ENCODE measurements at places on chromosomes 12 and 14. TPM values are rescaled to one million over a fixed set of nuclear protein-coding genes. Genes with fewer than 3 reads are reported as not detected.
A peak's percentile ranks its signal among the peaks of the same experiment; 100 is the strongest.

DNA sequence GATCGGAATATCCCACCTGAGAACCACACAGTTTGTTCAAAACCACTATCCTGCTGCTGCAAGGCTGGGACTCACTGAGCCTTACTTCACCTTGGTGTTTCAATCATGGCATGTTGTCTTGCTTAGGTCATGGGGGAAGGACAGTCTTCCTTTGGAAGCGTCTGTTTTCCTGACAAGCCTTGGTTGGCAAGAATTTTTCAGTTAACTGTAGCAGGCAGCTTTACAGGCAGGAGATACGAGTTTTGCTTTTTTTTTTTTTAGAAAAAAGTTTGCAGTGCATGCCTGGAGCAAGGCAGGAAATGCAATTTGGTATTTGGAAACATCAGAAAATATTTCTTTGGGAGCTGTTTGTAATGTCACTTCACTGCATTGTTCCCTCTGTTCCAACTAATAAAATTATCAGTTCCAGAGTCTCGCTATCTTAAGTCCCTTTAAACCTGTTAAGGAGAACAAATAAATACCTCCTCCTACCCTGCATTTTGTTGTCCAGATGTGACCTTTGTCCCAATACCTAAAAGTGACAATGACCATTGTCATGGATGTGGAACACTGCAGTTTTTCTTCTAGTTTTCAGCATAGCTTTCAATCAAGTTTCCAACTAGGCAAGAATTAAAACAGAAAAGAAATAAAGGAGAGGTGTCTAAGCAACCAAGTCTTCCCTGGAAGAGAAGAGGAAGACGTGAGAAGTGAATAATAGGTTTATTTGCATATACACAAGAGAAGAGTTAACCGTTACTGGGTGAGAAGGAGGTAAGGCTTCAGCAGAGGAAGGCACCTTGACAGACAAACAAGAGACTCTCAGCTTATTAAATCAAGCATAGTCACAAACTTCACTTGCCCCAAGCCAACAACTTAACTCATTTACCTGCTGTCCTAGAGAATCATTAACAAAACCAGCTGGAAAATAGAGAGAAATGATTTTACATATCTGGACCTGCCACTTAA is 71.4 kb upstream of the ACTN1 start:
- no peak for DNase-seq

DNA sequence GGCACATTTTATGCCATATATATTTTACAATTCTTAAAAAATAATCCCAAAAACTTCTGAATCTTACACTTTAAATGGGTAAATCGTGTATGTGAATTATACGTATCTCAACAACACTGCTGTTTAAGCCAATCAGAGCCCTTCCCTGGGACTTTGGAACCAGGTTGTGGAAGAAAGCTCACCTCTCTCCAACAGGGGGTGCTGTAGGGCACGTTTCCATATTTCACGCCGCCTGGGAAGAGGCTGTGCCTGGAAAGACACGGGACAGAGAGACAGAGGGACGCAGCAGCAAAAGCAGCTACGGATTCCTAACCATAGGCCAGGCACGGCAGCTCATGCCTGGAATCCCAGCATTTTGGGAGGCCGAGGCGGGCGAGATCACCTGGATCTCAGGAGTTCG is 29.4 kb upstream of the FBRSL1 start:
- peak; percentile 55 for DNase-seq

- DNase-seq: no peak
These were observed 400.3 kb downstream of the ZFP36L1 start for GRCh38 chr14:68392393-68393141.

GRCh38 chr14:100677152-100677551 is 49.5 kb upstream of the DLK1 start:
- DNase-seq: no peak

GRCh38 chr14:90274808-90275457 is 18.6 kb downstream of the PSMC1 start:
- no peak for DNase-seq

- no peak for DNase-seq
These were observed 124.0 kb upstream of the CPM start for GRCh38 chr12:69056743-69057515.

DNA sequence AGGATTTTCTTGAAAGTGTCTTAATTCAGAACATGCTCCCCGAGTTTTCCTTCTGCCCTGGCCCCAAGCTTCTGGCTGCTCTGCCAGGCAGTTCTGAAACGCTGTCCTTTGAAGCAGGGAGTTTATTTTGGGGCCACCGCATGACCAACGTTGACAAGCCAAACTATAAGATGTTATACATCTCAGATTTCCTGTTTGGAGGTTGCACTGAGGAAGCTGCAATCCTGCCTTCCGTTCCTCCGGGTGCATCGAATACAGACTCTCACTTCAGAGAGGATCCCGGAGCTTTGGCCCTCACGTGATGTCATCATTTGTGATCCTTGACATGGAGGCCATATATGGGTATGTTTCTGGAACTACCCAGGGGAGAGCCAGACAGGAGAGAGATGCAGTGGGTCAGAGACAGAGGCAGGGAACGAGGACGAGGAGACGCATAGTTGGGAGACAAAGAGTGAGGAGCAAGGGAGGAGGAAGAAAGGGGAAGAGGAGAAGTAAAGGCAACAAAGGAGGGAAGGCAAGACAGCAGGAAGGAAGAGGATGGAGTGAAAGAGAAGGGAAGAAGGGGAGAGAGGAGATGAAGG is at the start of gene ASB2:
Gene ASB2, minus strand, starts transcription at position 94 of the 581 bp plus-strand sequence. CDS start 12,031 bp downstream, outside the sequence.
- DNase-seq: no peak

- no peak for DNase-seq
These were observed 166.1 kb upstream of the E2F7 start for GRCh38 chr12:77231501-77231918.

GRCh38 chr12:16348435-16349130 is 1.1 kb downstream of the MGST1 start:
- no peak for DNase-seq

DNA sequence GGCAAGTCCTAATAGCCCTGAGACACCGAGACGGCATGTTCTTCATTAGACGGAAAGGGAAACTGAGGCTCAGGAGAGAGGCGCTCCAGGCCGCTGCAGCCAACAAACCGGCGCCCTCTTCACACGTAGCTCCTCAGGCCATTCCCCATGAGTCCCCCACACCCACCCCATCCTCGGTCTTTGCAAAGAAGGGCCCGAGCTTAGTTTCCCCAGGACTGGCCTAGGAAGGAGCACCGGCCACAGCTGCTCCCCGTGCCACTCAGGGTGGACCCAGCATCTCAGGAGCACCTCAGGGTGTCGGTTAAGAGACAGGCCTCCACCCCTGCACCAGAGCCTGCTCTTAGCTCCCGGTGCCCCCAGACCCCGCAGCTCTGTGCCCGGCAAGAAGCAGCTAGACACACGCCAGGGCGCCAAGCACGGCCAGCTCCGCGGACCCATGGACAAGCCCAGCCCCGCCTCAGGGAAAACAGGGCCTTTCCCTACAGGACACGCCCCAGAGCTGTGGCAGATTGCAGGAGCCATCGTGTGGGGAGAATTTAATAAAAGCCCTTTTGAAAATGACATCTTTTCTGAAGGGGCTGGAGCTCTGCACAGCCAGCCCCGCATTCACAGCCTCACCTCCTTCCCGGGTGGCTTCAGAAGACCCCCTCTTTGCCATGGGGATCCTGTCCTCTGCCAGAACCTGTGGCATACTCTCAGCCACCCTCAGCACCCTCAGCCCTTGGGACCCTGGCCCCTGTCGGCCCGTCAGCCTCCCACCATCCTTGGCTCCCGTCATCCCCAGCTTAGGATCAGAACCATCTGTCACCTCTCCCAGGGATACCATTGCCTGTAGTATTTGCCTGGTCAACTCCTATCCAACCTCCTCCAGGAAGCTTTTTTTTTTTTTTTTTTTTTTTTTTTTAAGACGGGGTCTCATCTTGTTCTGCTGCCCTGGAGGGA is 59.7 kb downstream of the LGMN start:
- DNase-seq: peak; percentile 88

DNA sequence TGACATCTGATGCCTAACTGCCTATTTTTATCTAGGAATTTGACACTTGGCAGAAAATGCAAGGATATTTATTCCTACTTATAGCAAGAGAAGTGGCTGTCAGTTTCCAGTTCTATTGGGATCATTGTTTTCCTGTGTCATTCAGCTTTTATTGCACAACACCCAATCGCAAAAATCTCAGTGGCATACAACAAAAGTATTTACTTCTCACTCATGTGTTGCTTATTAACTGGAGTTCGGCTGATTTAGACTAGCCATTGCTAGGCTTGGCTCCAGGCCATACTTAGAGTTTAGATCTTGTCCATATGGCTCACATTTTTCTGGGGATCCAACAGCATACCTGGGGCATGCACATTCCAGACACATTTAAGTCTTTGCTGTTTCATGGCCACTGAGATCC is 218.6 kb upstream of the SYT1 start:
- DNase-seq: no peak

- no peak for DNase-seq
These were observed 1.2 kb upstream of the CLEC2B start for GRCh38 chr12:9870286-9870866.

DNA sequence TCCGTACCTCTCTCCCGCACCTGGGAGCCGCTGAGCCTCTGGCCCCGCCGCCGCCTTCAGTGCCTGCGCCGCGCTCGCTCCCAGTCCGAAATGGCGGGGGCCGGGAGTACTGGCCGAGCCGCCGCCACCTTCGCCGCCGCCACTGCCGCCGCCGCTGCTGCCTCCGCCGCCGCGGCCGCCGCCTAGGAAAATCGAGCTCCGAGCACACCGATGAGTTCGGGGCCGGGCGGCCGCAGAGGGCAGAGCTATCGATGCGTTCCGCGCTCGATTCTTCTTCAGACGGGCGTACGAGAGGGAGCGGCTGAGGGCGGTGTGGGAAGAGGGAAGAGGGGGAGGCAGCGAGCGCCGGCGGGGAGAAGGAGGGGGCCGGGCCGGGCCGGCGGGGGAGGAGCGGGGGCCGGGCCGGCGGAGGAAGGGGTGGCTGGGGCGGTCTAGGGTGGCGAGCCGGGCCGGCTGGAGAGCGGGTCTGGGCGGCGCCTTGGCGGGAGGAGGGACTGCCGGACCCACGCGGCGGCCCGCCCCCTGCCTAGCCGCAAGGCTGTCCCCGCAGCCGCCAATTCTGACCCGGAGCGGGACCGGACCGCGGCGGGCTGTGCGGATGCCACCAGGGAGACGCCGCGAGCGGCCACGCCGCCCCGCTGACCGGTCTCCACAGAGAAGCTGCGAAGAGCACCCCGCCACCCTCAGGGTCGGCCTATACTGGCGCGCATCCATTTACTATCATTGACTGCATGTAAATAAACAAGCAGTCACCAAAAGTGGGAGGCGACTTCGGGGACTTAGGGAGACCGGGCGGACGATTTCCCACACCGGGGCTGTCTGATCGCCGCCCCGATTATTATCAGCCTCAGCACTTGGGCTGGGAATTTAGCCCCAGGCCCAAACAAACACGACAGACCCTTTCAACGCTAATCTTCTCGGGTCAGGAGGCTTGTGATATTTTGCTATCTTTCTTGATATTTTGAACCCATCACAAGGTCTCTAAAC is at the start of gene KRAS:
Gene KRAS, minus strand, starts transcription at position 186 of the 987 bp plus-strand sequence.
- DNase-seq: peak; percentile 99

- no peak for DNase-seq
These were observed 388.0 kb downstream of the VRK1 start for GRCh38 chr14:97185186-97185585.

- DNase-seq: no peak
These were observed 41.2 kb downstream of the NKX2-1 start for GRCh38 chr14:36478782-36479181.

Gene PPP1R36
- 1.1 TPM for total RNA-seq

All from chondrocyte (in vitro differentiated cells).